ENCODE measurements at places on chromosomes 16 and 17. TPM values are rescaled to one million over a fixed set of nuclear protein-coding genes. Genes with fewer than 3 reads are reported as not detected.

Gene USP7
- total RNA-seq = 52.3 TPM

Gene PYY
- not detected for total RNA-seq

Gene SPECC1
- total RNA-seq = 4.7 TPM

Gene BMERB1
- total RNA-seq = 14.9 TPM

Gene MTMR4
- total RNA-seq = 27.2 TPM

Gene CHST4
- not detected for total RNA-seq

Gene PRR29
- not detected for total RNA-seq

Gene HAP1
- total RNA-seq = not detected

Gene MAP2K6
- total RNA-seq = 3.8 TPM

Gene NPB
- 0.54 TPM for total RNA-seq

Gene KRTAP9-4
- not detected for total RNA-seq

Gene AOC2
- total RNA-seq = 0.20 TPM

Gene RSKR
- 1.5 TPM for total RNA-seq

Gene CRK
- total RNA-seq = 86.4 TPM

Gene GRB7
- total RNA-seq = 0.27 TPM

Gene MIS12
- 13.4 TPM for total RNA-seq

Gene HSD11B2
- not detected for total RNA-seq

Gene CCL4L2
- total RNA-seq = not detected

Gene FBXL16
- total RNA-seq = not detected

Gene KIF19
- 4.9 TPM for total RNA-seq

Gene TP53TG3
- total RNA-seq = not detected

Gene SPATA22
- total RNA-seq = not detected

Gene CCL11
- not detected for total RNA-seq

Gene MYH3
- under 0.01 TPM for total RNA-seq

Gene TOB1
- 4.3 TPM for total RNA-seq

Gene VAT1L
- total RNA-seq = 5.1 TPM

Gene NOXO1
- total RNA-seq = not detected

Gene RHBDF1
- total RNA-seq = 23.3 TPM

Gene CDH15
- not detected for total RNA-seq

Gene DHRS7C
- total RNA-seq = not detected

Gene CPNE7
- total RNA-seq = 48.7 TPM

Gene KRTAP17-1
- not detected for total RNA-seq

Gene SCNN1G
- 0.15 TPM for total RNA-seq
